ENCODE measurements at places on chromosomes 1 and 21. TPM values are rescaled to one million over a fixed set of nuclear protein-coding genes. Genes with fewer than 3 reads are reported as not detected.

TPR gene
- 62.5 TPM for polyA plus RNA-seq

AADACL4 gene
- not detected for polyA plus RNA-seq

CELA2A gene
- polyA plus RNA-seq: not detected

TSPEAR gene
- 0.09 TPM for polyA plus RNA-seq

SHCBP1L gene
- 0.78 TPM for polyA plus RNA-seq

TMEM269 gene
- 0.80 TPM for polyA plus RNA-seq

AJAP1 gene
- polyA plus RNA-seq: 1.1 TPM
